Stimulated activated CD4-positive, alpha-beta T cell treated with anti-CD3 and anti-CD28 coated beads, Interleukin-1b, Interleukin-23, amount 100 ng/mL, for 4 hours (primary cell): ENCODE measurements at places on chromosomes 16 and 17.

DNA sequence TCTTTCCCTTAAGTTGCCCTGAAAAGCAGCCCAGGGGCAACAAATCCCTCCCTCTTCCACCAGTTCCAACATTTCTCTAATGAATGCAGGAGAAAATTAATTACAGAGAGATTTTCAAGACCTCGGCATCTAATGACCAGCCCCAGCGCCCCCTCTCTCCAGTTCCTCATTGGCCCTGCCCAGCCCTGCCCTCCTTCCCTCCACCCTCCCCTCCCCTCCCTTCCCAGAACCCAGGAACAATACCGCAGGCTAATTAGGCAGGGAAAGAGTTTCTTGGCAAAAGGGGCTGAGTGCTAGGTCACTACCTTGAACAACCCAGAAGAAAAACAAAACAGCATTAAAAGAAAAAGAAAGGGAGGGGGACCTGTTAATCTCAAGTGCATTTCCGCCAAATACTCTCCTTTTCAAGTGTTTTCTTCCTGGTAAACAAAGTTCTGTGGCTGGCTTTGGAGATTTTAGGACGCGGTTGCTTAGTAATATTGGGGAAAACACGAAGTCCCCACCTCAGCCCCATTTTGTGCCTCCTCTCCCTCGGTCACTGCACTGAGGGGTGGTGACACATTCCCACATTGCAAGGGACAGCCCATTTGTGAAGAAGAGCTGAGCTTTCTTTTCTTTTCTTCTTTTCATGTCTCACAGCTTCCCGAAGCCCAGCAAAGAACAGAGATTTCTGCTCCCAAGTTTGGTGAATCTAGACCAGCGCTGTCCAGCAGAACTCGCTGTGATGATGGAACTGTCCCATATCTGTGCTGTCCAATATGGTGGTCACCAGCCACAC lies 215.4 kb downstream of the SOX9 start:
- DNase-seq: no peak

DNA sequence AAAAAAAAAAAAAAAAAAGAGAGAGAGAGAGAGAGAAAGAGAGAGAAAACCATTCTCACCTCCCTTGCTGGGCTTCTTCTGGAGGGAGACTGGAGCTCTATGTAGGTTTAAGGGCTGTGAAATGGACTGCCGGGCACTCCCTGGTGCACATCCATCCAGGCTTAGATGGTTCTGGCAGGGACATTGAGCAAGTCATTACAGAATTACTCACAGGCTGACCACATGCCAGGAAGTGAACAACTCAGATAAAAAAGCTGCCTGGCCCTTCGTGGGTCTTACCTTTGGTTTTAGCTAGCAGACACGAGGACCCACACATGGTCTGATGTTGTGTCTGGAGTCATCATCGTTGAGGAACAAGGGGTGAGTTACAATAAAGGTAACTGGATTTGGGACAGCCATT lies 847.4 kb upstream of the EEF2KMT start:
- DNase-seq: no peak

GRCh38 chr16:66924527-66925321 lies 611 bp downstream of the RRAD start:
- no peak for DNase-seq

GRCh38 chr16:22754577-22754976 lies 59.4 kb upstream of the HS3ST2 start:
- no peak for DNase-seq

GRCh38 chr17:71080937-71081336 lies 911.6 kb downstream of the KCNJ2 start:
- no peak for DNase-seq

DNA sequence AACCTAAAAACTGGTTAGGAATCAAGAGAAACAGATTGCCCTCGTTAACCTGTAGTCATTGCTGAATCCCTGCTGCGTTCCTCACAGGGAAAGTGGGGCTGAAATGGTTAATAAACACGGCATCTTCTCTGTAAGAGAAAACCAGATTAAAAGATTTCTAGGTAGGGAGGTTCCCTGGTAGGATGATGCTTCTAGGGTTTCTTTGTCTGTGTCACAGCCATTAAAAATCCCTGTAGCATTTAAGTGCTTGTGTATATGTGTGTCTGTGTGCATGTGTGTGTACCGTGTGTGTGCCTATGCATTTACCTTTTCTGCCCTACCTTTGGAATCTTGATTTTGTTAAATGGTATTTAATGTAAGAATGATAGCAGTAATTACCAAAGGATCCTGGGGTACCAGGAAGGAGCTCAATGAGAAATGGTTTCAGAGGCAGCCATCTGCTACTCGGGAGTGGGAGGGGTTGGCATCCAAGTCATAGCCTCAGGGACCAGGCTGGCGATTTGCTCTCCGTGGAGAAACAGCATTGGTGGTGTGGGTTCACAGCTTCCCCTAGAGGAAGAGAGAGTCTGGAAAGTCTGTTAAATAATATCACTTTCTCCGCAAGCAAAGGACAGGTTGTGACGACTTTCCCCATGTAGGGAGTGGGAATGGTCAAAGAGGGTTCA lies 177.1 kb downstream of the HS3ST4 start:
- no peak for DNase-seq

- no peak for DNase-seq
Observed at GRCh38 chr16:59164461-59164860, 430.3 kb upstream of the GOT2 start.

DNA sequence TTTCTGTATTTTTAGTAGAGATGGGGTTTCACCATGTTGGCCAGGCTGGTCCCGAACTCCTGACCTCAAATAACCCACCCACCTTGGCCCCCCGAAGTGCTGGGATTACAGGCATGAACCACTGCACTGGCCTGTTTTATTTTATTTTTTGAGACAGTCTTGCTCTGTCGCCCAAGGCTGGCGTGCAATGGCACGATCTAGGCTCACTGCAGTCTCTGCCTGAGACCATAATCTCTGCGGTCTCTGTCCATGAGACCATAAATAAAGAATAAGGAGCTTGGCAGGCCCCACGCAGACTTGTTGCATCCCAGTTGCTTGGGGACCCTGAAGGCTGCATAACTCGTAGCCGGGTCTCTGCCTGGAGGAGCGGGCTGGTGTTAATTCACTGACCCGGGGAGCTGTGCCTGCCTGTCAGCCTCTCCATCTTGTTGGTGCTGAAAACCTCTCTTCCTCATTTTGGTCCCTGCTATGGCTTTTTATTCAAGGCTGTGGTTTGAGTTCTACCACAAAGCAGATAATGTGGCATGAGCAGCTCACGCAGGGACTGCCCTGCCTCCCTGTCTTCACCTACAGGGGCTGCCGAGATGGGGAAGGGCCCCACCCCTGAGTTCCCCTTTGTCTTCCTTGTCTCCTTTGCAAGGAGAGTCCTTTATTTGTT lies 82.1 kb downstream of the MSI2 start:
- no peak for DNase-seq

- no peak for DNase-seq
Observed at GRCh38 chr17:17698371-17698770, 17.1 kb downstream of the RAI1 start.

DNA sequence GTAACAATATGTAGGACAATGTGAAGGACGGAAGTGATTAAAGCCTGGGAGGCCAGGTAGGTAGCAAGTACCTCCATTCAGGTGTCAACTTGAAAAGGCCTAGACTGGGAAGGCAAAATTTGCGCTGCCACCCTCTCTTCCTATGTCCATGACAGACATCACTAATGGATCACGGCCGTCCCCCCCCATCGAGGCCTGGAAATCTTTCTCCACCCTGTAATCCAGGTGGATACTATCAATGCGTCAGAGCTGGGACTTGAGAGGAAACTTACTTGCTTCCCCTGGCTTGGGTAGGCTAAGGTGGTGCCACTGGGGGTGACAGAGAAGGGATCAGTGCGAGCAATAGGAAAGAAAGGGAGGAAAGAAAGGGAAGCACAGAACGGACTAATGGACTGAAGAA lies 156.1 kb downstream of the SALL1 start:
- no peak for DNase-seq

- DNase-seq: no peak
Observed at GRCh38 chr17:76296889-76297288, 11.2 kb downstream of the QRICH2 start.
